ENCODE measurements at places on chromosomes 4 and X.

DNA sequence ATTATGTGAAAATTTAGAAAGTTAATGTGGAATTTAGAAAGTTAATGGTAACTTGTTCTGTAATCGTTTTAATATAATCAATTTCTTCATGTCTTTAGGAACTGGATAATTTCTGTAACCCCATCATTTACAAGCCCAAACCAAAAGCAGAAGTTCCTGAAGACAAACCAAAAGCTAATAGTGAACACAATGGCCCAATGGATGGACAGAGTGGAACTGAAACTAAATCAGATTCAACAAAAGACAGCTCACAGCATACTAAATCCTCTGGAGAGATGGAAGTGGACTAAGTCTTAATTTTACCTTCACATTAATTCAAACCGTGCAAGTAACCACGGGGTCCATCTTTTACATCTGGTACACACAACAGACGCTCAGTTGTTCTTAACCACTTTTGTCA, 48.1 kb upstream of the PLK4 start:
- no peak for DNase-seq

- no peak for DNase-seq
Measured at GRCh38 chr4:1508161-1509160, 102.2 kb upstream of the NKX1-1 start.

DNA sequence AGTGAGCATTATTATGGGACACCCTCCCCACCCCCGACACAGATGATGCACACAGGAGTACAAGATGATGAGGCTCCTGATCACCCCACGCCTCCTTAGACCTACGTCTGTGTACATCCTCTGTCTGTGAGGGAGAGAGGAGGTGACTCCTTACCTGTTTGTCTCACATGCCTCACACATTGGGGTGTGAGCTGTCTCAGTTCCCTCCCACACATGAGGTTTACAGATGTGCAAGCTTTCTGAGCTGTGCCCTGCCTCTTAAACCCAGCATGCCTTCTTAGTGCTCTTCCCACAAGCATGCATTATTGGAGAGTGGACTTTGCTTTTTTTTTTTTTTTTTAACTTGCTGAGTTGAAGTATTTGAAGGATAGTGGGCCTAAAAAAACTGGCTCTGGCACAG, 76.7 kb downstream of the CLCN5 start:
- DNase-seq = no peak

DNA sequence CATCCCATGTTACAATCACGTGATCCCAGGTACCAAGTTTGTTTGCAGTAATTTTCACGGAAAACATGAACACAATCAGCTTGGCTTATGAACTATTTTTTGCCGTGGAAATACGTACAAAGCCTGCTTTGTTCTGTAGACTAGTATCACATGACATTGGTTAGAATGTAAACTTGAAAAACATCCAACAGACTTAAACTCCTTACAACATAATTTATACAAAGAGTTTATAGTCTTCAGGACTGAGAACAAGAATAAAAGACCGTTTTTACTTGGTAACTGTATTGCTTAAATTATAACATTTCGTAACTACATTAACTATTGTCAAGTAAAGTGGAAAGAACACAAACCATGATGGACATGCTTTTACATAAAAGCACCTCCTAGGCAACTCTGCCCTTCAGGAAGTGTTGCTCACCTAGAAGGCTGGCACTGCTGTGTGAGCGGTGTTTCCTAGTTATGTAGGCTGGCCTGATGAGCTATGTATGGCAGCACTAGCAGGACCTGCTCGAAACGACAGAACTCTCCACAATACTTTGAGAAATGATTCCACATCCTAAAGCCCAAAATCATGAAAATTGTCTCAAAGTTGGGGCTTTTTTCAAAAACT, 41.8 kb upstream of the WDR1 start:
- no peak for DNase-seq

DNA sequence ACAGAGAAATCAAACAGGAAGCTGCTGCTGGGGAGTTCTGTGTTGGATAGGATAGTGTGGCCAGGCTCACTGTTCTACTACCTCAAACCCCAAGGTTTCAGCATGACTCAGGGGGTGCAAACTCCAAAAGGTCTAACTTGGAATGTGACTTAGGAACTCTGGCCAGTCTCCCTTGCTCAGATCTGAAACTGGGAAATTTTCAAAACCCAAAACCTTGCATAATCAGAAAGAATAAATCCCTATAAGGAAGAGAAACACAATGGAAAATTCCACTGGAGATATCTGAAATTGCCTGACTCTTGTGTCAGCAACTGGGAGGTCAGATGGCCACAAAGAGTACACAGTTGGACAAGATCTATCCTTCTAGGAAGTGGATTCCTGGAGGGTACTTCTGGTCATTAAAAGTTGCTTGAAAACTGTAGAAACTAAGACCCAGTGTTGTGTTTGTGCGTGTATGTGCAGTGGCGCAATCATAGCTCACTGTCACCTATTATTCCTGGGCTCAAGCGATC, 58.0 kb downstream of the PPEF2 start:
- no peak for DNase-seq

GRCh38 chr4:38209654-38210053, 249.5 kb downstream of the PTTG2 start:
- no peak for DNase-seq

- no peak for DNase-seq
Measured at GRCh38 chr4:33649015-33649414, 2595.3 kb downstream of the ARAP2 start.

DNA sequence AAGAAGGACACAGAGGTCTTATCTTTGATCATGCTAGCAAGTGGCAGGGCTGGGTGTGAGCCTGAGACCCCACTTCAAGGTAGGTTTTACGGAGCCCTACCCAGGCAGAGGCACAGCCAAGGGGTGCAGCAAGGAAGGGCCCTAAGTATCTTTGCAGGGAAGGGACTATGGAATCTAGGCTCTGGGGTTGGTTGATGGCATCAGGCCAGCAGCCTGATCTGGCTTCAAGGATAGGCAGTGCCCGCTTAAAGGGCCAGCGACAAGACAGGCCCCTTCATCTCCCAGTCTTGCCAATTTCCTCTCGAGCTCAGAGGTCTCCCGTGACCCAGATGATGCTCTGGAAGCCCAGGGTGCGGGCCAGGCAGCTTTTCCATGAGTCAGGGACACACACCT, 5.8 kb downstream of the ABLIM2 start:
- DNase-seq = no peak

DNA sequence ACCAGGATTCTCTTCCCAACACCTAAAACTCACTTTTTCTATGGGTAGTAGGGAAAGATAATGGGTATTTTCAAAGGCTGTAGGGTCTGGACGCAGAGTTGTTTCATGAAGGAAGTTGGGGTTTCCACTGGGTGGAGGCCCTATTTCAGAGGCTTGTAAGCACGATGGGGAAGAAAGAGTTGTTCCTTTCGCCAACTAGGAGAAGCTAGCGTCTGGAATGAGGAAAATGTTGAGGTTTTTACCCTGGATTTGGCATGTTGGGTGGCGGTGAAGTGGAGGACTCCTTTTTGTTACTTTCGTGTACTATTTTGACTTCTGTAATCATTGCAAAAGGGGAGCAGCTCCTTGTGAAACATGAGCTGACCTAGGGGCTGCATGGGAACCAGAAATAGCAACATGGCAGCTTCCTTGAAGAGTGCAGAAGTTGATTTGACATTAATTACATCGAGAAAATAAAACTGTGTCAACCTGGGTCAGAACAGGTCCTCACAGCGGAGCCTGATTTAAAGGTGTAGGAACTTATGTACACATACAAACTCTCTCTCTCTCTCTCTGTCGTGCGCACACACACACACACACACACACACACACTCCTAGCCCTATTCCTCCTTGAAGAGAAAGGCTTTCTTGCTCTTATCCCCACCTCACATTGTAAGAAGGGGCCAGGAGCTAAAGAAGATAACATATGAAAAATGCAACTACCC, 19.1 kb downstream of the VSIG4 start:
- no peak for DNase-seq

GRCh38 chr4:107586371-107586770, 133.7 kb downstream of the PAPSS1 start:
- no peak for DNase-seq

GRCh38 chrX:65997978-65998717, 41.7 kb downstream of the VSIG4 start:
- DNase-seq = no peak

DNA sequence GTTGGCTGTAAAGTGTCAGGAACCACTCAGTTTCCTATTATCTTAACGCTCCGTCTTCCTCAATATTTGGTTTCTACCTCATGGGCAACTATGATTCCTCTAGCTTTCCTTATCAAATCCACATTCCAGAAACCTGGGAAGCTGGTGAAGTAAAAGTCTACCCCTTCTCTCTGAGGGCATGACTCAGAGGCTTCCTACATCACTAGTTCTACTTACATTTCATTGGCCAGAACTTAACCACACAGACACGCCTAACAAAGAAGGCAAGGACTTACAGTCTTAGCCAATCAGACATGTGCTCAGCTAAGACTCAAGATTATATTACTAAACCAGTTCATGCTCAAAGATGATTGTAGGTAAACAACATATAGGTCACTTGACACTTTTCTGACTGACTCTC, 30.4 kb downstream of the COX7B2 start:
- no peak for DNase-seq

- no peak for DNase-seq
Measured at GRCh38 chr4:114509340-114509739, 89.3 kb upstream of the UGT8 start.

- no peak for DNase-seq
Measured at GRCh38 chrX:120664081-120664480, 34.2 kb upstream of the C1GALT1C1 start.

- no peak for DNase-seq
Measured at GRCh38 chr4:185219551-185220344, 10.3 kb downstream of the SNX25 start.

DNA sequence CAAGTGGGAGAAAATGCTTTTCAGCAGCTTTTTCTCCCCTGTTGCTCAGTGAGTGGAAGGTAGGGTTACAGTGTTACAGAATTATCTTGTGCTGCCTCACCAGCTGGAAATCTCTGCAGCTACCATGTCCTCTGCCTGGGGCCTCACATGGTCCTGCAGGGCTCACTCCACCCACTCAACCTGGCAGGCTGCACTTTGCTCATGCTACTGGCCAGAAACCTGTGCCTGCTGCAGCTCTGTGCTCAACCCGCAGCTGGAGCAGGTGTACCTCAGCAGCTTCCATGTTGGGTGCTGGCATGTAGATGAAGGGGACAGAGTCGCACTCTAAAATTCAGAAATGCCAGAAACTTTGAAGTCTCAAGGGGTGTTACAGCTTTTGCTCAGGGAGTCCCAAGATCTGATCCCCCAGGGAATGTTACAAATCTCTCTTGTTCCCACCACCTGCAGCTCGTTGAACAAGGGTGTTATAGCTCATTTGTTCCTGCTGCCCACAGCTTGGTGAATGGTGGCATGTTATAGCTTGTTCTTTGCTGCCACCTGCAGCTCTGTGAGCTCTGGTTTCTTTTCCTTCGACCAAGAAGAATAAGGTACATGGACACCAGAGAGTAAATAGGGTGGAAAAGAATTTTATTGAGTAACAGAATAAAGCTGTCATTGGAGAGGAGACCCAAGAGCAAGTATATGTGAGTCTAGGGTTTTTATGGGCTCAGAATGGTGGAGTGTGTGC, 845.8 kb downstream of the TECRL start:
- no peak for DNase-seq

GRCh38 chr4:122845760-122846159, 19.1 kb downstream of the FGF2 start:
- no peak for DNase-seq

GRCh38 chrX:11423362-11423818, 130.2 kb downstream of the AMELX start:
- DNase-seq = no peak

DNA sequence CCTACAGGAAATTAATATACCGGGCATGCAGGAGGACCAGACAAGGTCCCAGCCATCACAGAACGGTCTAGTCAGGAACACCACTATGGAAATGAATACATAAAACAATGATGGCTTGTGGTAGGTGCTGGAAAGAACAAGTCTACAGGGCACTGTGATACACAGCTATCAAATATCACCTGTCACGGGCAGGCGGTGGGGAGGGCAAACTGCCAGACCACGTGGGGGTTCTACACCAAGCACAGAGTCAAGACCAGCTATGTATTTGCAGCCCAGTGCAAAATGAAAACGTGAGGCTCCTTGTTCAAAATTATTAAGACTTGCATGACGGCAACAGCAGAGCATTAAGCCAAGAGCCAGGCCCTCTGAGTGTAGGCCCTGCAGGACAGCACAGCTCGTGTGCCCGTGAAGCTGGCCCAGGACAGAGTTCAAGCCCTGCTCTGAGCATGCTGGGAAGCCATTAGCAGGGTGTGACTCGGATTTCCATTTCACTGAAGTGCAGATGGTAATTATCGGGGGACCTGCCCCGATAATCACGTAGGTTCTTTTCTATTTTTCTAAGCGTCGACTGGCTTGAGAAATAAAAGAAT, 83.6 kb downstream of the JAKMIP1 start:
- no peak for DNase-seq

DNA sequence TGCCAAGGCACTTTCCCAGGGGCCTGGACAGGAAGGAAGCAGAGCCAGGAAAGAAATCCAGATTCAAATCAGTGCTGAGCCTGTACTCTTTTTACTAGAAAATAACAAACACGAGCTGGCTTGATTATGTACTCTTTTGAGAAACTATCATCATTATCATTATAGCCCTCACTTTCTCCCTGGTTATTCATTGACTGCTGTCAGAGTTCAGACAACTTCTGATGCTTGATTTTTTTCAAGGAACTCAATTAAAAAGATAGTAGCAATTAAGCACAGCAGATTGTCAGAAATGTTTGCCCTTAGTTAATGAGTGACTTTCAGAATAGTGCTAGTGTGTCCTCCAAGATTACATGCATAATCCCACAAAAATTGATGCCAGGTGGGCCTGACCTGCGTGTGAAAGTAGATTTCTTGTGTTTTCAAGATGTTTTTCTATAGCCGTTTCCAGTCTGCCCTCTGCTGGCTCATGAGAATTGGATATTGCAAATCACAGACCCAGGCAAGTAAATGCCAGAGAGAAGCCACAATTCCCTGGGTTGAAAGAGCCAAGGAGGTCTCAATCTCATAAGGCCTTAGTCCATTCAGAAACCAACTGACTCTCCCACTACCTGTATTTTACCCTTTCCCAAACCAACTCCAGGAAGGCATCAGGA, 14.3 kb upstream of the PNPLA4 start:
- no peak for DNase-seq

DNA sequence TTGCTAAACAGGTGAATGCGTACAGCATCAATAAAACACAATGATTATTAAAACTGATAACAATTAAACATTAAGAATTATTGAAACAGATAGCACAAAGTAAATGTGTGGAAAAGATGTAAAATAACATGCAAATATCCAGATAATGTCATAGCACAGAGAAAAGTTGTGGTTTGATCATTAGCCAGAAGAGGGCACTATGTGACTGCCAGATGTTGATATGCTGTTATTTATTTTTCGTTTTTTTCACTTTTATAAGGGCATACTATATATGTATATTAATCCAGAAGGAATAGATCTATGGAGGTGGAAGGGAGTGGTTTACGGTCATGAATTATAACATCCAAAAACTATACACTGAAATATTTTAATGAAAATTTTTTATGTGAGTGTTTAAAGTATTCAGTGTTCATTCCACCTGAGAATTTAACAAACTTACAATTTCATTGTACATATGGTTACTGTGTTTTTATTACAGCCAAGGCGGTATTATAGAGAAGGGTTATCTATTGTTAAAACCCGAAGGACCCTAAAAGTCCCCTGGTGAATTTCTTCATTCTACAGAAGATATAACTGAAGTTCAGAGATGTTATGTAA, 211.9 kb upstream of the UGT8 start:
- no peak for DNase-seq

GRCh38 chr4:184907216-184907615, 81.4 kb upstream of the ACSL1 start:
- no peak for DNase-seq

- no peak for DNase-seq
Measured at GRCh38 chr4:3297066-3297859, 4.4 kb downstream of the RGS12 start.

GRCh38 chr4:94877973-94878372, 120.2 kb downstream of the BMPR1B start:
- DNase-seq = no peak

Measured in stimulated activated CD4-positive, alpha-beta T cell treated with anti-CD3 and anti-CD28 coated beads, TNF-alpha, amount 100 ng/mL, for 48 hours (primary cell).